GM20000 (cell line): ENCODE measurements at places on chromosomes 6 and 20.

GRCh38 chr6:16301511-16301910 is 63.1 kb downstream of the GMPR start:
- DNase-seq = peak; percentile 71

- peak; percentile 56 for DNase-seq
These were observed 71.9 kb upstream of the CNR1 start for GRCh38 chr6:88238065-88238464.

GRCh38 chr20:16942756-16943155 is 194.6 kb downstream of the OTOR start:
- DNase-seq = no peak

GRCh38 chr6:19137505-19137904 is 699.7 kb upstream of the ID4 start:
- no peak for DNase-seq

GRCh38 chr6:8758412-8758811 is 323.1 kb upstream of the SLC35B3 start:
- DNase-seq = no peak

DNA sequence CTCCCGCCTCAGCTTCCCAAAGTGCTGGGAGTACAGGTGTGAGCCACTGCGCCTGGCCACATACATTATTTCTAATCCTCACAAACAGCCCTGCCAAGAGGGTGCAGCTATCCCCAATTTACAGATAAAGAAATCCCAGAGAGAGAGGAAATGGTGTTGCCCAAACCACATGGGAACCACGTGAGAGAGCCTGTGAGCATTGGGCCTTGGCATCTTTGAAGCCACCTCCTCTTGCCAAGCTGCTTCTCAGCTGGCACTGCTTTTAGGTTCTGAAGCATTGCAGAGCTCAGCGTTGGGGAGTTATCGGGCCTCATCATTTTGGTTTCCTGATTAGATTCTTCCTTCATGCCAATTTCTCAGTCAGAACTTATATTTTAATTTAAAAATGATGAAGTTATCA is 80.3 kb downstream of the CTNNBL1 start:
- DNase-seq = no peak

GRCh38 chr20:19859444-19859843 is 101.4 kb downstream of the RIN2 start:
- no peak for DNase-seq

- peak; percentile 89 for DNase-seq
These were observed at the start of gene NRSN2 for GRCh38 chr20:346640-347316. Gene NRSN2, plus strand, starts transcription at chr20:347111. Its CDS starts 2,533 bp downstream, at chr20:349644.

- DNase-seq = peak; percentile 17
These were observed 38.0 kb downstream of the PHIP start for GRCh38 chr6:79040083-79040482.

GRCh38 chr20:31670371-31671228 is 32.9 kb downstream of the COX4I2 start:
- no peak for DNase-seq

DNA sequence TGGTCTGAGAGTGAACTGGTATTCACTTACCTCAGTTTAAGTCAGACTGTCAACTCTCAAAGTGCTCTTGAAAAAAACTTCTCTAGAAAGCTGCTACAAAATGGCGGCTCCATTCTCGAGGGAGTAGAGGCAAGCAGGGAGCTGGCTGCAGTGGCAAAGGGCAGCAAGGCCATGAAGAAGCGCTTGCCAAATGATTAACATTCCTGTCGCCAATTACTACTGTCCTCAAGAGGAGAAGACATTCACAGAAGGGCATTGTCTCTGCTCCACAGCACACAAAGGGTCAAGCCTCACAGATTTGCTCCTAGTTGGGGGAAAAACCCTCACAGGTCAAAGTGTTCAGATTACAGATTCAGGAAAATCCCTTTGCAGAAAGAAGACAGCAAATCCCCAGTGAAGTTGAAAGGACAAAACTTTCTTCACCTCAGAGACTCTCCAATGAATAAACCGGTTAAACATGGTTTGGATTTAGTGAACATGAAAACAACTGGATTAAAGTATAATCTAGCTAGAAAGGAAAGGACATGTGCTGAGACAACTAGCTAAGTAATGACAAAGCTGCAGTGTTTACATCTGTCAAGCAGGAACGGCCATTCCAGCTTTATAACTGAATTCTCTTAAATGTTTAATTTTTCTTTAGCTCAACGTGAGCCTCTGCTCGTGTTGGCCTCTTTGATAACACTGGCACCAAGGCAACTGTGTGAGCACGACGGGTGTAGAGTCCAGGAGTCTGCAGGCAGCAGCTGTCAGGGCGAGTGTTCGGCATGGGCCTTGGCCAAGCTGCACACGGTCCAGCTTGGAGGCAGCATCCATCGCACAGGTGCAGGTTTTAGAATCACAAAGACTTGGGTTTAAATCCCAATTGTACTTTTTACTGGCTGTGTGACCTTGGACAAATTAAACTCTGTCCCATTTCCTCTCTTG is 37.6 kb downstream of the NR2E1 start:
- peak; percentile 41 for DNase-seq

GRCh38 chr6:166354965-166355364 is 12.6 kb upstream of the SFT2D1 start:
- DNase-seq = no peak
